Fibroblast of mammary gland (primary cell): ENCODE measurements at places on chromosomes 5 and 9.

DNA sequence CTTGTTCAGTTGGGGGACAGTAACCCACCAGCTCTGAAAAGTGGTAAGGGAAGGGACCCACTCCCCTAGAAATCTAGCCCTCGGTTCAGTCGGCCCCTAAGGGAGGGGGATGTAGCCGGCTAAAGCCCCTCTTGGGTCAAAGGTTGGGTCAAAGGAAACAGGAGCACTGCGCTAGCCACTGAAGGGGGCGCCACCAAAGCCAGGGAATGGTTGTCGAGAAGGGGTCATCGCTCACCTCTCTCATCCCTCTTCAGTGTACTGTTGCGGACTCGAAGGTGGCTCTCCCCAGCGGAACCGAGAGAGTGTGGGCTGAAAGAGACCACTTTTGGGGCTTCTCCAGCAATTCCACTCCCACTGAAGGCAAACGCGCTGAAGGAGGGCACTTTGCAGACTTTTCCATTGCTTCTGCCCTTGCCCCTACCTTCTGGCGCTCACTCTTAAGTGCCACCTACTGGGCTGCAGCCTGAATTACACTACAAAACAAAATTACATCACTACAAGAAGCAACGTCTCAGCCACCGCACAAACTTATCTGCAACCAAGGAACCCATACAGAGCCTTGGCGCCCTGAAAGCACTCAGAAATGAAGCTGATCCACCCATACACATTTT, 396.9 kb downstream of the PDE4D start:
- peak; percentile 39 for DNase-seq

GRCh38 chr5:165304193-165304827, 1798.9 kb downstream of the MAT2B start:
- no peak for DNase-seq

GRCh38 chr5:112869948-112870347, 8.9 kb downstream of the SRP19 start:
- no peak for DNase-seq

DNA sequence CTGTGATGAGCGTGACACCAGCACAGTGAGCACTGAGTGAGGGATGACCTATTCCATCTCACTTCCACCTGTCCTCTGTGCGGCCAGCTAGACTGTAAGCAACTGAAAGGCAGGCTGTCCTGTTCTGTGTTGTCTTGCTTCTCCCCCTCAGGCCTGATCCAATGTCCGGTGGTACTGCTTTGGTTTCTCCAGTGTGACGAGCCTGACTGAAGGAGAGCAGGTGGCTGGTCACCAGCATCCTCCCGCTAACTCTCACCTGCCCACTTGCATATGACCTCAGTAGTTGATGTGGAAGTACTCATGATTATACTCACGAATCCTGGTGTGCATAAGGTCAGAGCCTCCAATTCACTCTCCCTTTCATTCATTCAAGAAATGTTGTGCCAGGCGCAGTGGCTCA, 2.4 kb upstream of the SLC27A4 start:
- no peak for DNase-seq

DNA sequence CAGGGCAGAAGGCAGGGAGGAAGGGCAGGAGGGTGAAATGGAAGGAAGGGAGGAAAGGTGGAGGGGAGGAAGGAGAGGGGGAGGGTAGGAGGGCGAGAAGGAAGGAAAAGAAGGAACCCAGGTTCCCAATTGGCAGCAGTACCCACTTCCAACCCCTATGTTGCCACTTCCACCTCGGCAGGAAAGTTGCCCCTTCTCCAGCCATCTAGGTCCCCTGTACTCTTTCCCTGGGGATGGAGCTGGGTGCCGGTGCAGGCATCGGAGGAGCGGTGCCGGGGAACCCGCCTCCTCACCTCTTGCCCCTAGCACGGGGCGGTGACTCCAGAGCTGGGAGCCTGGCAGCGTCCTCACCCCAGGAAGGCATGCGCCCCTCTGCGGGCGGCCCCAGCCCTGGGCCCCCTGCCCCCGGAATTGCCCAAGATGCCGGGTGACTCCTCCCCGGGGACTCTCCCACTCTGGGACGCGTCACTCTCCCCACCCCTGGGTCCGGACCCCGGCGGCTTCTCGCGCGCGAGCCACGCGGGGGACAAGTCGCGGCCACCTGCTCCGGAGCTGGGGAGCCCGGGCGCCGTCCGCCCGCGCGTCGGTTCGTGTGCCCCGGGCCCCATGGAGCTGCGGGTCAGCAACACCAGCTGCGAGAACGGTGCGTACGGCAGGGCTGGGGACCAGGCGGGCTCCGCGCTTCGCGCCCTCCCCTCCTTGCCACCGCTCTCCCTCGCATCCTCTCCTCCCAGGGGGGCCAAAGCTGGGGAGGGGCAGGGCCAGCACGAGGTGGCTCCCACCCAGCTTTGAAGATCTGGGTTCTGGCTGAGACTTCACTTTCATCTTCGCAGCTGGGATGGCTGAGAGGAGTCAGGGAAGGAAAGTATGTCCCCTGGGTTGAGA, at the start of gene NIPAL4:
NIPAL4 (plus strand) TSS at position 499 of the 885 bp plus-strand sequence; CDS start at position 607, 108 bp downstream.
- no peak for DNase-seq

DNA sequence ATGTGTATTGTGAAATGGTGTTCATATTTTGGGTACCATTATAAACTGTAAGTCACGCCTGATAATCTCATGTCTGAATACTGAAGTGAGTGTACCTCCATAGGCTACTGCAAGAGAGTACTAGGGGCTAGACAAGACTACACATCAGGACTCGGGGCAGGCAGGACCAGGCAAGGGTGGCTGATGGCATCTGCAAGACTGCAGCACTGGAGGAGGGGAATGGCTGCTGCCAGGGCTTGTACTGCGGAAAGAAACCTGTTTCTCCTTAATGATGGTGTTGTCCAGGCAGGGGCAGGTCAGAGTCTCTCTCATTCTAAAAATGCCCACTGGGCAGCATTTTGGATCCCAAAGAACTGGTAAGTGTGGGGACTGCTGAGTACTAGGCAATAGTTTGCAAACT, 172.5 kb downstream of the RAB3C start:
- no peak for DNase-seq

DNA sequence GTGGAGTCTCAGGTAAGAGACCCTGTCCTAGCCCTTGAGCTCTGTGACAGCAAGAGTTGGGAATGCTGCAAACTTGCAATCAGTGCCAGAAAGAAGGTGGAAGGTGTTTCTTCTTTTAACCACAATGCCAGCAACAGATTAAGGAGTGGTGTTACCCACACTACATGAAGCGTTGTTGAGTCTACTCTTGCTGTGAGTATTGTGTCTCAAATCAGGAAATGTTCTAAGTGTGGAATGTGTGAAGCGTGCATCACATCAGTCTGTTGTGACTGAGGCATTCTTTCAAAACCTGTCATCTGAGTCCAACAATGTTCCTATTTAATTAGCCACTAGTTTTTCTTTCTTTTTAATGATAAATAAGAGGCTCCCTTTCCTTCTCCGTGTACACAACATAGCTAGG, 2.9 kb upstream of the LURAP1L start:
- no peak for DNase-seq

GRCh38 chr5:158898185-158899177, 201.2 kb downstream of the EBF1 start:
- DNase-seq = peak; percentile 66

DNA sequence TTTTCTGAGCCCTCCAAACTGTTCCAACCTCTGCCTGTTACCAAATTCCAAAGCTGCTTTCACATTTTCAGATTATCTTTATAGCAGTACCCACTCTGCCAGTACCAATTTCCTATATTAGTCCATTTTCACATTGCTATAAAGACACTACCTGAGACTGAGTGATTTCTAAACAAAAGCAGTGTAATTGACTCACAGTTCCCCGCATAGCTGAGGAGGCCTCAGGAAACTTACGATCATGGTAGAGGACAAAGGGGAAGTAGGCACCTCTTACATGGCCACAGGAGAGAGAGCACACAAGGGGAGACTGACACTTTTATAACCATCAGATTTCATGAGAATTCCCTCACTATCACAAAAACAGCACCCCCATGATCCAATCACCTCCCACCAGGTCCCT, 105.0 kb downstream of the DTWD2 start:
- DNase-seq = no peak

DNA sequence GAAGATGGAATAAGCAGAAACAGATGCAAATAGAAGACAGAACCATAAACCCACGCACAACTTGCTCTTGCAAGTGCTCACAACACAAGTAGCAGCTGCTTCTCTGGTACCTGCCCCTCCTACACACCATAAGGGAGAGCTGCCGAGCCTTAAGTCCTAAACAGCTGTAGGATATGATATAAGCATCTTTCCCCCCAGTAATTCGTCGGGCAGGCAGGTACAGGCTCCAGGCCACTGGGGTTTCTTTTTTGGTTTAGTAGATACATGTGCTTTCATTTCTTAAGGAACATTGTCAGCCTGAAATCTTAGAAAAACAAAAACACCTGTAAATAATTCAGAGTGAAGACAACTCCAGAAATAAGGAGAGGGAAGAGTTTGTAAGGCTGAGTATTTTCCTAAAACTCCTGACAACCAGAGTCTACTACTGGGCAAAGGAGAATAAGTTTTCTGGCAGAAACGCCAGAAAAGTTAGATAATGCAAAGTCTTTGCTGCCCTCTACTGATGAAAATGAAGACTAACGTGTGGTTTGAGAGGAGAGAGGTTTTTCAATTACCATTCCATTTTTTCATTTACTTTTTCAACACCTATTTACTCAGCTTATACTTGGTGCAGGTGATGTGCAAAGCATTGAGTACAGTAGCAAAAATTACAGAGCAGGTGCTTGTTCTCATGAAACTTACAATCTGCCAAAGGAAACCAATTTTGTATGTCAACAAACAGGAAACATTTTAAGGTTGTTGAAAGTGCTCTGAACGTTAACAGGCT, 20.1 kb upstream of the TCERG1 start:
- DNase-seq = peak; percentile 54
